A549 (cell line): ENCODE measurements at places on chromosomes 13 and 19.

DNA sequence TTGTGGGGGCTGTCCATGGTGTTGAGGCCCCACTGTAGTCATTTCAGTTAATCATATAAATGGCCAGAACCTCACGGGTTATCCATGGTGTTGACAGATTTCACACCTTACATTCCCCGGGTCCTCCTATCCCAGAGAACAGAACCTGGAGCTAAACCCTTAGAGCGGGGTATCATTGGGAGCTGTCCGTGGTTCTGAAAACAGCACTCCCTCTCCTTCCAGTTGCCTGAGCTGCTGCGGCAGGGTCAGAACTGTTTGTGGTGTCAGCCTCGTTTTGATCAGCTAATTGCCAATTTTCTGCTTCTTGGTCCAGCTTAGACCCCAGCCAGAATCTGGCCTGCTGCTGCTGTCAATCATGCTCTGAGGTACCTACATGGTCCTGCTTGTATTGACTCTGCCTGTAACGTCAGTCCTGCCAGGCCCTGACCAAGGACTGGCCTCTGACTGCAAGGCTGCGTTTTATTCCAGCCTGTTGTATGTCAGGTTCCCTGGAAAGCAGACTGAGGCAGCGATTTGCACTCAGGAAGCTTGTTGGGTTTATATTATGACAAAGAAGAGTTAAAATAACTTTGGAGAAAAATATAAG lies 55.8 kb upstream of the KCTD15 start:
- peak; percentile 45 for DNase-seq

DNA sequence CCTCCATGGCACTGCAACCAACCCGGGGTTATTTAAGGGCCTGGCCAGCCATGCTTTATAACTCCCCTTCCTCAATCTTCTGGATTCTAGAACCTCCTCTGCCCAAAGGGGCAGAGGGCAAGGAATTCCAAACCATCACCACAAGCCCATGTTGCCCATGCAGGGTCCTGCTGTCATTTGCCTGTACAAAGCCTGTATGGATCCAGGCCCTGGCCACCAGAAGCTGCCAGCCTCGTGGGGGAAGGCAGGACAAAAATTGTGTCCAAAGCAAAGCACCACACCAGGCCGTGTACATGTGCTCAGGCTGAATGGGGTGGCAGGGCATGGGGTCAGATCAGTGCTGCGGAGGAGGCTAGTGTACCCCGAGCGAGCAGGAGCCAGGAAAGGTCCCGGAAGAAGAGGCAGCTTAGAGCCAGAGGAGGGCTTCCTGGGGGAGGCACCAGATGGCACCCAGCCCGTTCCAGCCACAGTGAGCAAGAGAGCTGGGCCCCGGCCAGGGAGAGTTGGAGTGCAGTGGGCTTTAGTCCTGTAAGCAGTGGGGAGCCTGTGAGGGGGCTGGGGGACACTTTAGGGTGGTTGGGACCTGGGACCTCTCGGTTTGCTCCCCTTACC lies 35.8 kb downstream of the CAPN12 start:
- no peak for DNase-seq

DNA sequence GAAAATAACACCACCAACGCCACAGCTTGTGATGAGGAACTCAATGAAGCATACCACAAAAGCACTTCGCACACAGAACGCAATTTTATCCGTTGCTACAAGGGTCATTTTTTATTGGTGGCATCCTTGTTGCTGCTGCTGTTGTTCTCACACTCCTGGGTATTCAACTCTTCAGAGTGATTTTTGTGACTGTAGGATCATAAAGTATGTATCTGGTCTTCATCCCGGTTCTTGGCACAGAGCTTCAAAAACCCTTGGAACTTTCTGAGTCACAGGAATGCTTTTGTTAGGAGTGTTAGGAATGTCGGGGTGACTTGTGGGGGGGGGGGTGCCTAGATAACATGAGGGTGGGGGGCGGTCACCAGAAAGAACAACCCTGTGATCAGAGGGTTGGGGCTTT lies 108.4 kb downstream of the ZNF557 start:
- no peak for DNase-seq

GRCh38 chr13:53822136-53822535 lies 793.5 kb downstream of the OLFM4 start:
- DNase-seq: no peak

DNA sequence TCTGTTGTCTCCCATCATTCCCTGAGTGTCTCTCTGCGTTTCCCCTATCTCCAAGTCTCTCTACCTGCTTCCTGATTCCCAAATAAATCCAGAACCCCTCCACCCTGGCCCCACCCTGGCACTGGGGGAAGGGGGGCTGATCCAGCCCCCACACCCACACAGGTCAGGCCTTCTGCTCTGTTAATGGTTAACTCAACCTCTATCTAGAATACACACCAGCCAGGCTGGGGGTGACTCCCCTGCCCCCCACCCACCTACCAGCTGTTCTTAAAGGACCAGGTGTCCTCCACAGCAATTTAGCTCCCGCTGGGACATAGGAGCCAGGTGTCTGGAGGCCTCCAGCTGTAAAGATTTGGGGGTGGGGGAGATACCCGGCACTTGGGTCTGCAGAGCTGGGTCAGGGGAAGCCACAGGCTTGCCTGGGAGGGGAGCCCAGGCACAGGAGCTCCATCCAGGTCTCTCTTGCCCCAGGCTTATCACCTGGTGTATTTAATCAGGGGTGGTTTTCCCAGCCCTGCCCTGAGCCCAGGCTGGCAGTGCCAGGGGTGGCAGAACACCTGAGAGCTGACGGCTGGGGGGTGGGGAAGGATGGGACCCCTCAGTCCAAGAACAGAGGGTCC lies 3.9 kb downstream of the IRF2BP1 start:
- DNase-seq: no peak

DNA sequence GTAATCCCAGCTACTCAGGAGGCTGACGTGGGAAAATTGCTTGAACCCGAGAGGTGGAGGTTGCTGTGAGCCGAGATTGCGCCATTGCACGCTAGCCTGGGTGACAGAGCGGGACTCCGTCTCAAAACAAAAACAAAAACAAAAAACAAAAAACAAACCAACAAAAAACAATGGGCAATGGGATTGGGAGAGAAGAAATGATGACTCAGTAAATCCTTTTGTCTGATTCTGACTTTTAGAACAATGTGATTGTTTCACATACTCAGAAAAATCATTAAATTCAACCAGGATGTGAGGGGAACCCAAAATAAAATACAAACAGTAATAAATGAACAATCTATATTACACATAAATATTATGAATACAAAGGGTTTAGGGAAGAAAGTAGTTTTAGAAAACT lies 5.1 kb downstream of the ZNF565 start:
- DNase-seq: no peak

DNA sequence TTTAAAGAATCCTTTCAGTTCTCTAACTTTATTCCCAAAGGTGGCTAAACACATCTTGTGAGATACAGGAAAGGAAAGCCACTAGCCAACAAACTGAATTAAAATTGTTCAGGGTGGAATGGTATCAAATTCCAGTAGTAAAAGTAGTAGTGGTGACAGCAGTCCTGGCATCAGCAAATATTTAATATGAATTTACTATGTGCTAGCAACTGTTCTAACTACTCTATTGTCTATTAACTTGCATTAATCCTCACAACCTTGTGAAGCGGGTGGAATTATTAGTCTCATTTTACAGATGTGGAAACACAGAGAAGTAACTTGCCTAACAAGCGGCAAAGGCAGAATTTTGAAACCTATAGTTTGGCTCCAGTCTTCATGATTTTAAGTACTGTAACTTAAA lies 130.1 kb downstream of the KLF12 start:
- no peak for DNase-seq

DNA sequence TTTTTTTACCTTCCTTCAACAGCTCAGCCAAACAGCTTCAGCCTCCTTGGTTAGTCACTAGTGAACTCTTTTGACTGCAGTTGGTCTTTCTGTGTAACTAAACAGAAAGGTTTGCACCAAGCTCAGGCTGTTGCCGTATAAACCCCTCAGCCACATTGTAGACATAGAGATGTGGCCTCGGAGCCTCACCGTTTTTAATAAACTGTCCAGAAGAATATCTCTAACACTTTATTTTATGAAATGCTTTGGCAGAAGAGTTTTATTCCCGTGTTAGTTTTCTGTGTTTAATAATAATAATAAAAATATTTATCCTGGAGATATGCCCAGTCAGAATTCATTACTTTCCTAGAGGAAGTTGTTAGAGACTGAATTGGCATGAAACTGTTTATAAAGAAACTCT lies 171.7 kb upstream of the MAB21L1 start:
- no peak for DNase-seq

DNA sequence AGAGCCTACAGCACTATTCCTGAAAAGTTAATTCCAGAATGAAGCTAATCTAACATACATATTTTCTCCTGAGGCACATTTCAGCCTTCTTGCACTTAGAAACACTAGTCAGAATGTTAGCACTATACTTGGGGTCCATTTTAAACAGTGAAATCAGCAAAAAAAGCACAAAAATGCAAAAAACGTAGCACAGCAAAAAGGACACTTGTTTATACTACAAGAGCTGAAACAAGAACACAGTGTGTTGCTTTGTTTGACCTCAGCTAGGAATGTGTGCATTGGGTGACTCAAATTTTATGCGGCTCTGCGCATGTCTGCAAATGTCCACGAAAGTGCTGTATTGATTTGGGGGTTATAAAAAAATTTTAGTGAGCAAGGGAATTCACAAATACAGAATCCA lies 226.2 kb downstream of the KCNRG start:
- no peak for DNase-seq

GRCh38 chr19:1591421-1592023 lies 1.1 kb downstream of the MBD3 start:
- DNase-seq: no peak

DNA sequence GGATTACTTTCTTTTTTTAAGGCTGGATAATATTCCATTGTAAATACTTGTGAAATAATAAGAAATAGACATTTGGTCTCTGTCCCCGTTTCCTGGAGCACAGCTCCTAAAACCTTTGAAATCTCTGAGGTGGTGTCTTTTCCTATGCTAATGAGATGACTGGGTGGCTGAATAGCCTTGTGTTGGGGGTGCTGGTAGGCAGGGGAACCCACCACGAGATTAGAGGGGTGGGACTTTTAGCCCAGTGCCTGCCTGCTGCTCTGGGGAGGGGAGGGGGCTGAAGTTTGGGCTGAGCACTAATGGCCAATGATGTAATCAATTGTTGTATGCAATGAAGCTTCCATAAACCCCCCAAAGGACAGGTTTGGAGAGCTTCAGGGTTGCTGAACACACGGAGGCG lies 175.7 kb downstream of the FGF9 start:
- no peak for DNase-seq

GRCh38 chr19:21432590-21432989 lies 35.7 kb downstream of the ZNF493 start:
- no peak for DNase-seq

DNA sequence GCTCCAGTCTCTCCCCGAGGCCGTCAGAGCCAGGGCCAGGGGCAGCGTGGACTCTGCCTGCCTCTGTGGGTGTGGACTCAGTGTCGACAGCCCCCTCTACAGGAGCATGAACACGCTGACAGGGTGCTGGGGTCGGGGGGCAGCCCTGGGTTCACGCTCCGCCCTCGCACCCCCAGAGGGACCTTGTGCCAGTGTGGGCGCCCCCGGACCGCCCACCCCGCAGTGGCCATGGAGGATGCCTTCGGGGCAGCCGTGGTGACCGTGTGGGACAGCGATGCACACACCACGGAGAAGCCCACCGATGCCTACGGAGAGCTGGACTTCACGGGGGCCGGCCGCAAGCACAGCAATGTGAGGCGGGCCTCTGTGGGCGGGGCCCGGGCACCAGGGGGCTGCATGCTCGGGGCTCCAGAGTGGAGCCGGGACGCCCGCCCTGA lies 8.3 kb downstream of the TRPM4 start:
- DNase-seq: no peak

- DNase-seq: no peak
These were observed 5.2 kb downstream of the UBXN6 start for GRCh38 chr19:4452230-4452990.

DNA sequence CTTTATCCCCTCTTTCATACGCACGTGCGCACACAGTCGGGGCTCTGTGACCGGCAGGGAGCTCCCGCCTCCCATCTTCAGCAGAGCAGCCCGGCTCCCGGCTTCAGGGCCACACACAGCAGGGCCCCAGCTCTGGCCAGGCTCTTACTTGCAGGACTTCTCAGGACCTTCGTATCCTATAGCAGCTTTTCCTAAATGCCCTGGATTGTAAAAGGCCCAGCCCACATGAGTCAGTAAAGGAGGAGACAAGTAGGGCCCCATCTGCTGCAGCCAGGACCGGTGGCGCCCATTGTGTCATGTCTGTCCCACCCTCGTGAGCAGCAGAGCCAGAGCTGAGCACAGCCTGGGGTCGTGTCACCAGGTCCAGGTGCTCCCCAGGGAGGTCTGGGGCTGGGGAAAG lies 107.6 kb upstream of the VSTM2B start:
- DNase-seq: no peak

DNA sequence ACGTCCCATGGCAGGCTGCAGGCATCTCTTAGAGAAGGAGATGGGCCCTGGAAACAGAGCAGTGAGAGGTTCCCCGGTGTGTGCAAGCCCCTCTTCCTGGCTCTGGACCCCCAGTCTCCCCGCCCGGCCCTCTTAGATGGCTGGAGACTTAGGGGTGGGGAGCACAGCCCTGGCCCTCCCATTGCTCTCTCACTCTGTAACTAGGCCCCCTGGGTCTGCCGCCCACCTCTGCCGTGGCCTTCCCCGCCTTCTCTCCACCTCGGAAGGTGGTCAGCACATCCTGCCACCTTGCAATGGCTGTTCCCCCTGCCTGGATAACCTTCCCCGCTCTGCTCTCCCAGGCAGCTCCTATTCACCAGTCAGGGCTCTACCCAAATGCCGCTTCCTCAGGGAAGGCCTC lies 21.8 kb upstream of the C2CD4C start:
- no peak for DNase-seq

- DNase-seq: no peak
These were observed 5.8 kb downstream of the POU4F1 start for GRCh38 chr13:78597602-78597932.

DNA sequence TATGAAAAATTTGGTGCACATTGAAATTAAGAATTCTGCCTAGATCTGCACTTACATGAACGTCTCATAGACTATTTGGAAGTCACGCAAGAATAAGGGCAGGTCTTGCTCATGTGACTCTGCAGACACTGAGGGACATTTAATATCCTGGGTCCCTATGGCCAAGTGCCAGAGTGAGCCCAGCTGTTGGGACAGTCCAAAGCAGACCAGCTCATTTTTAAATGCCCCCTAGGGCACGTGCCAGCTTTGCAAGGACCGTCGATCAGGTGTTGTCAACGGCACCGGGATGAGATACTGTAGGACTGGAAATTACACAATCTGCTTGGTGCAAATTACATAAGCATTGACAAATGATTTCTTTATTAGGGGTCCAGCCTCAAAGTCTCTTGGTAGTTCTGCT lies 293.6 kb downstream of the TEX29 start:
- no peak for DNase-seq

GRCh38 chr13:41588899-41589298 lies 131.5 kb downstream of the RGCC start:
- peak; percentile 35 for DNase-seq
